ENCODE measurements at places on chromosomes 16 and 17.

DNA sequence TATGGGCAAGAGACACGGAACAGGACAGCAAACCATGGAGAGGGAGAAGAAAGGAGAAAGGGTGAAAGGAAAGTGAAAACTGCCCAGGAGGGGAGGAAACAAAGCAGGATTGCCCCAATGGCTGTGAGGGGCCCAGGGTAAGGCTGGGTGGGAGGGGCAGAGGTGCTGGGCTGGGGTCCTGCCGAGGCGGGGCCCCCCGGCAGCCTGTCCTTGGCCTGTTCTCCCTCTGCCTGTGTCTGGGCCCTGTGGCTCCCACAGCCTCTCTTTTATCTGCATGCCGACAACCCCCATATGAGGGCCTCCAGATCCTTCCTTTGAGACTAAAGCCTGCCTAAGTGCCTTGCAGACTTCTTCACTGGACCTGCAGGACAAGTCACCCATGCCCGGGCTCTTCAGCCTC is 15.5 kb downstream of the ZNHIT3 start:
- no peak for DNase-seq

GRCh38 chr17:33229499-33229898 is 63.6 kb downstream of the ASIC2 start:
- DNase-seq = no peak

DNA sequence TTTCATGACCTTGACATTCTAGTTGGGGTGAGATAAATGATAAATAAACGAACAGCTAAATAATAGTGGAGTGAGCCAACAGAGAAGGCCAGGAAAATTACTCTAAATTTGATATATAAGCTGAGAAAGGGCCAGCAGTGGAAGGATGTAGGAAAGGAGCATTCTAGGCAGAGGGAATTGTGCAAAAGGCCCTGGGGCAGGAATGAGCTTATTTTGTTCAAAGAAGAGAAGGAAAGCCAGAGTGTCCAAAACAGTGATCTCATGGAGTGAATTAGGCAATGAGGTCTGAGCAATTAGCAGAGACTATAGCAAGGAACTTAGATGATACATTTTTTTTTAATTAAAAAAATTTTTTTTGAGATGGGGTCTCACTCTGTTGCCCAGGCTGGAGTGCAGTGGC is 43.3 kb upstream of the CLEC19A start:
- DNase-seq = no peak

- no peak for DNase-seq
These were observed 8.0 kb downstream of the TNRC6A start for GRCh38 chr16:24737391-24737871.

DNA sequence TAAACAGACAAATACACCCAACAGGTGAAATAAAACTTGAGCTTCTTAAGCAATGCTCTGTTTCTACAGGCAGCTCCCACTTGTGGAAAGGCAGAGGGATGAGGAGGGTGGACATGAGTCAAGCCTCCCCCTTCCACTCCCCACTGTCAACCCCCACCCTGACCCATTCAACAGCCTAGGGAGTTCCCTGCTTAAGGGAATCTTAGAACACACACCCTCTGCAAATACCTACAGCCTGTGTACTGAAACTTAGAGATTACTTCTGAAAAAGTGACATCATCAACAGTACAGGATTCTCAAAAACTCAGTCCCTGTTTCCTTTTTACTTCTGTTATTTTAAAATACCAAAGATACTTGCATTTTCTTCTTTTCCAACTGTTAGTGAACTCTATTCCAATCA is 345.4 kb downstream of the SOX9 start:
- no peak for DNase-seq

GRCh38 chr17:80446645-80447405 is 29.6 kb downstream of the NPTX1 start:
- no peak for DNase-seq
